CD4-positive, alpha-beta T cell treated with Interleukin-1 beta for 1 hour (primary cell): ENCODE measurements at places on chromosomes 12 and 14.

GRCh38 chr12:51886021-51886710 lies 1.7 kb upstream of the ANKRD33 start:
- peak; percentile 51 for DNase-seq

GRCh38 chr12:100795174-100795799 lies 711 bp downstream of the ANO4 start:
- DNase-seq = no peak

DNA sequence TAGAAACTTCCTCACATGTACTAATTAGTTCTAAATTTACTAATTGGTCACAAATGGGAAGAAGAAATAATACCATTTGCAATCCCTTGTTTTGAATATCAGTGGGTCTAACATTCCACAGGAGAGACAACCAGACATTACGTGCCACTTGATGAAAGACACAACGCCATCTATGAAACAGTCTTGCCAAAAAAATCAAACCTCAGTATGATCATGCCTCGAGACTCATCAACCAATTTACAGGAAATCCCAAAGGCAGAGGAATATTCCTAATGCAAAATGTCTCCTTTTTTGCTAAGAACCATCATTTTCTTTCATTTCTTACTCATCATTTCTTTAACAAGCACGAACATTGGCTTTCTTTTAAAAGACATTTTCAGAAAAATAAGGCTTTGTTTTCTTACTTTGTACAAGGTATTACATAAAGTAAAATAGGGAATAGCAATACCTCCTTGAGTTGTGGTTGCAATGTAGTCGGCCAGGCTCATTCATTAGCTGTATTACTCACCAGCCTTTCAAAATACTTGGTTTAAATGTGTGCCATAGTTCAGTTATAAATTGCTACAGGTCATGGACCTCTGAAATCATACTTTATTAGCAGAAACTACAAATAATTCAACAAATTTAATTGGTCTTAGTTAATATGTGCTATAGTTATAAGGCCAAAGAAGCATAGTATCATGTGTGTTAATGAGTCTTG lies 436.2 kb upstream of the FLRT2 start:
- no peak for DNase-seq

DNA sequence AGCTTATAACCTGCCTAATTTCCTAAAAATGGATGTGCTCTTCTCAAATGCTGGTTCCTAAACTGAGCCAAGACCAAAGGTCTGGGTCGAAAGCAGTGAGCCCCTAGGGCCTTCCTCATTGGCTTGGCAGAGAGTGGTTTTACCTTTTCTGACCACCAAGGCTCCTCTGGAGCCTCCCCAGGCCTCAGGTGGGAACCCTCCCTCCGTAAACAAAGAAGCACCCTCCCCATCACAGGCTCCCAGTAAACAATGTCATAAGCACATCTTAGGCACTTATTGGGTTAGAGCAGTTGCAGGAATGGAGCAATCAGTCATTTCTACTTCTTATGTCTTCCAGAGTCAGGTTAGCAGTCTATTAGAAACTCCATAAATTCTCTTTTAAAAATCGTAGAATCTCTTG lies 6.0 kb downstream of the CHPT1 start:
- no peak for DNase-seq

DNA sequence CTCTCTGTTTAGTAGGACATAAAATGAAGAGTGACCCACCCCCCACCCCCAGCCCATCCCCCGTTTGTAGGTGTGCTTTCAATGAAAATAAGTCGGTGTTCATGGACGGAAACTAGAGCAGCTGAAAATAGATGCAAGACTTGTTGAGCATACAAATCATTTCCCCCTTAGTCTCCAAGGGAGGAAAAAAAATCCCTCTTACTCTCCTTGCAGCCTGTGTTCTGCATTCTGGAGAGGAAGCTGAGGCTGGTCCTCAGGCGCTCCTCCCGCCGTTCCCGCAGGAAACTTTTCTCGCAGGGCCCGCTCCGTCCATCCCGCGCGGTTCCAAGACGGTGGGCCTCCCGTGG lies 259.0 kb upstream of the E2F7 start:
- DNase-seq = no peak

- DNase-seq = no peak
Measured at GRCh38 chr12:59055204-59055860, 135.0 kb upstream of the LRIG3 start.

GRCh38 chr14:90541076-90541634 lies 144.3 kb downstream of the CALM1 start:
- DNase-seq = no peak

GRCh38 chr14:55535516-55536203 lies 44.3 kb upstream of the KTN1 start:
- no peak for DNase-seq

DNA sequence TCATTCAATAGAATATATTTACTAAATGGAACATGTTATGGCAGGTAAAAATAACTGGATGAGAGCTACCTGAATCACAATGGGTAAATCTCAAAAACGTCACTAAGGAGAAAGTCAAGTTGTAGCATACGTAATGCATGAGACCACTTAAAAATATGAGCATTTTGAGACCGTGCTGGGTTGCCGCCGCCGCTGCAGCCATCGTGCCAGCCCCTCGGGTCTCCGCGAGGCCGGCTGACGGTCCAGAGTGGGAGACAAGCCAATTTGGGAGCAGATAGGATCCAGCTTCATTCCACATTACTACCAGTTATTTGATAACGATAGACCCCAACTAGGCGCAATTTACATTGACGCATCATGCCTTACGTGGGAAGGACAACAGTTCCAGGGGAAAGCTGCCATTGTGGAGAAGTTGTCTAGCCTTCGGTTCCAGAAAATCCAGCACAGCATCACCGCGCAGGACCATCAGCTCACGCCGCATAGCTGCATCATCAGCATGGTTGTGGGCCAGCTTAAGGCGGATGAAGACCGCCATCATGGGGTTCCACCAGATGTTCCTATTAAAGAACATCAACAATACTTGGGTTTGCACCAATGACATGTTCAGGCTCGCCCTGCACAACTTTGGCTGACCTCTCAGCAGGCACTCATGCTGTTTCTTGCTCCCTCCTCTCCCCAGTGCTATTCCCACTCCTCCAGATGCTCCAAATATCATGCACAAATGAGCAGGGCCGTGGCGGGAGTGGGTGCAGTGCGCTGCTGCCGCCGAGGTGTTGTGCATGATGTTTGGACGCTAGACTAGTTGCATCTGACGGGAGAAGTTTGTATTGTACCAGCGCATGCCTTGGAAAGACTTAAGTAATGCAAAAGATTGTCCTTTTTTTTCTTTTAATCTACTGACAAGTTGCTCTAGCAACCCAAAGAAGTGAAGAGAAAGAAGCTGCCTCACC lies 6.3 kb upstream of the BRMS1L start:
- no peak for DNase-seq

DNA sequence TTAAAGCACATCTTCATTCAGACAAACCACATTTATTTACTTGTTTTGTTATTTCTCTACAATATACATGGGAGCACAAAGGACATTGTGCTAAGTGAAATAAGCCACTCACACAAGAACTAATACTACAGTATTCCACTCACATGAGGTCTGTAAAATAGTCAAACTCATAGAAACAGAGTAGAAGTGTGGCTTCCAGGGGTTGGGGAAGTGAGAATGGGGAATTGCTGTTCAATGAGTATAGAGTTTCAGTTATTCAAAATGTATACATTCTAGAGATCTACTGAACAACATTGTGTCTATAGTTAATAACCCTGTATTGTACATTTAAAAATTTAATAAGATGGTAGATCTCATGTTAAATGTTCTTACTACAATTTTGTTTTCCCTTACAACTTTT lies 88.8 kb downstream of the ATXN7L3B start:
- no peak for DNase-seq

- peak; percentile 26 for DNase-seq
Measured at GRCh38 chr12:122031342-122032216, 9.9 kb downstream of the BCL7A start.

- DNase-seq = no peak
Measured at GRCh38 chr12:58314610-58315009, 373.2 kb downstream of the ATP23 start.

DNA sequence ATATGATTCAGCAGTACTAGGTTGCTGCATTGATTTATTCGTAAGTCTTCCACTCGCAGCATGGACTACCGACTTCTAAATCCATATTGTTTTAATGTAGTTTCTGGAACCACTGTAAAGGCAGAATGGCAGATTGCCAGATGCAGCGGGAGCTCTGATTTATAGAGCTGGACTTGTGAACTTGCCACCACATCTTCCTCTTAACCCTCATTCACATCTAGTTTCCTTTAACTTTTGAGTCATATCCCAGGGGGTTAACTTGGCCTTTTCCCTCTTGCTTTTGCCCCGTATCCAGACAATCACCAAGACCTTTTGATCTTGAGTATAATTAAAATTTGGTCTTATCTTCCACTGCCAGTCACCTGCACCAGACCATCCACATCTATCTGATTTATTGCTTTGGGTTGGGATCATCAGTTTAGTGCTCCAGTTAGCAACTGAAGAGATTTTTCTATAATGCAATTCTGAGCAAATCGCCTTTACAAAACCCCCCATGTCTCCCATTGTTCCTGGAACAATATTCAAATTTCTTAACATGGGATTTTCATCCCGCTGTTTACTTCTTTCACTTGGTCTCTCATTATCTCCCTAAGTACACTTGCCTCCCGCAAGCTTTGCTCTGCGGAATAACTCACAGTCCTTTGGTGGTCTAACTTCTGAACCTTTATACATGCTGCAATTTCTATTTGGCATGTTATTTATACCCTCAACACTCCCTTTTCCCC lies 130.5 kb downstream of the ACSS3 start:
- no peak for DNase-seq

DNA sequence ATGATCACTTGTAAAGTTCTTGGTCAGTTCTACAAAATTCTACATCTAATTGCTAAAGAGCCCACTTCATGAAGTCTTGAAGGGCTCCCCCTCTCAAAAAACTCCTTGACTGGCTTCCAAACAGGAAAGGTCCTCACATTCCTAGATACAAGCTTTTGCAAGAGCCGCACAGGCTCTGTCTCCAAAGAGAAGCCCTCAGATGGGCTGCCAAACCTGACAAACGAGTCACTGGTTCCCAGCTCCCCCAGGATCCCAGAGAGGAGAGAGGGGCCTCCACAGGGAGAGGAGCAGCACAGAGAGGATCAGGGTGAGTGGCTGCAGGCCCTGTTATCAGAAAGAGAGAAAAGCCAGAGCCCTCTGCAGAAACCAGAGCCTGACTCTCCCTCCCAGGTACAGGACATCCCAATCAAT lies 5.8 kb downstream of the NID2 start:
- no peak for DNase-seq

DNA sequence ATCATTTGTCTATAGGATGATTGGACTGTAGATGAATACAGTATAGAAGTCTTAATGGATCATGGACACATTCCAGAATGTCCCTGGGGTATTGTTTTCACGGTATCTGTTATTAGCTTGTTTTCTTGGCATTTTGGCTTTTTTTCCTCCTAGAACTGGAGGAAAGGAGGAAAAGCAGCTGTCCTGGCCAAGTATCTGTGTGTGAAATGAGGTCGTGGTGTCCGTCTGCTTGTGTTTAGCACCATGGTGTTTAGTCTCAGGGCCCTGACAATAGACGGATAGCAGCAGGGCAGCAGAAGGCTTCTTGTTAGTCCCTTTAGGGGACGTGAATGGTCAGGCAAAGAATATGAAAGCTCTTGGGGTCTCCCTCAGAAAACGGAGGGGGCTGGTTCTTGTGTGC lies 21.2 kb downstream of the FGF6 start:
- DNase-seq = no peak

DNA sequence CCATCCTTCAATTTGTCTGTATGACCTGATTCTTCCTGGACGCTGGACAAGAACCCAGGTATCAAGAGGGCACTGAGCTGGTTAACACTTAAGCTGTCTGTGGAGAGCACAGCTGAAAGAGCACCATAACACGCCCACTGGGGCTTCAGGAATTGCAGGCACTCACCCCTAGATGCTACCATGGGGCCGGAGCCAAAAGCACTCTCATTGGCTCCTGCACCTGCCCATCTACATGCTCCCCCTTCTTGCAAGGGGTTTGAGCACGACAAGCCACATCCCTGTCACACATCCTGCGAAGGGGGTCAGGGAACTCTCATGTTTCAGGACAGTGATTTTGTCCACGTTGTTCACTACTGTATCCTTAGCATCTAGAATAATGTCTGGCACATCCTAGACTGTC lies 35.1 kb upstream of the TBC1D15 start:
- DNase-seq = no peak

DNA sequence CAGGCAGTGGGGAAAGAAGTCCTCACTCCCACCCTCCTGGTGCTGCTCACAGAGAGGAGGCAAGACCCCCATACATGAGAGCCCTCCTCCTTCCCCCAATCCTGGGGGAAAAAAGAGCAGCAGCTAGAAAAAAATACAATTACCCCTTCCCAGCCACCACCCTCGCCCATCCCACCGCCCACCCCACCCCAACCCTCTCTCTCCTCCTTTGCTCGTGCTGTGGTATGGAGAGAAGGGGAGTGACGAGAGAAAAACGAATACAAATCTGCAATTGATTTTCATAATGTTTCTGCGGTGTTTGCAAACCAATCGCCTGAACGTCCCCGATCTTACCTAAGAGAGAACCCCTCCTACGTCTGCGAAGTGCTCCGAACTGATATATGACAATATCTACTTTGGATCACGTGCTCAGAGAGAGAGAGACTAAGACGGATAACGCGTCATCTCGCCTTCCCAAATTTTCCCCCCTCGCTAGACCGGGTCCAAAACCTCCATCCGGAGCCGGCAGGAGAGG lies at the start of gene HOXC11:
HOXC11 (plus strand) TSS at position 405 of the 514 bp plus-strand sequence. CDS start 116 bp downstream, outside the sequence.
- no peak for DNase-seq

DNA sequence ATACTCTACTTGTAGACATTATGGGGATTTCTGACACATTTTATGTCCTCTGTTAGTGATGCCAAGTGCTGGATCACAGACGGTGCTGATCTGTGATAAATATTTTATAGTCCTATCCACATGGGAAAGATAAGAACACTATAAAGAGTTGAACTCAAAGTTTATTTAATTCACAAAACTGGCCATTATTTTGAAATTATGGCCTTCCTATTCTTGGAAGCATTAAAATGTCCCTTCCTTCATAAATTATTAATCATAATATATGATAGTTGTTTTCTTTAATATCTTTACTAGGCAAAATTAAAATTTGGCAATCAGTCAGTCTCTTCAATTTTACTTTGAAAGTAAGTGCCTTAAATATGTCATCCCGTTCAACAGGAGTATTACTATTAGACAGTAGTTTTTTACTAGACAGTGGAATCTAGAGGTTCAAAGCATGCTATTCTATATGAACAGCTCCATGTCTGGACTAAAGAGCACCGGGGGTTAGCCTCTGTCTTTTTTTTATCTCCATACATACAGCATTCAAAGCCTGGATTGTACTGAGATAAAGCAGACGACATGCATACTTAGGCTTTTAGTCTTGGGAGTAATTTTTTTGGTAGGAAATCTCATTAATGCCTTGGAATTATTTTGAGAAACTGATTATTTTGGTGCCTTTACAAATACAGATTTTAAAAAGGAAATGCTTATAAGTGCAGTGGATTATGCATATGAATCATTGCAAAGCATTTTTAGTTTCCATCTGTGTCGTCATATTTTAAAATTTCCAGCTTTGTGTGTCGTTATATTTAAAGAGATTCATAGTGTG lies 306.1 kb upstream of the RGS6 start:
- DNase-seq = no peak

- DNase-seq = no peak
Measured at GRCh38 chr14:94376108-94376975, 12.1 kb downstream of the SERPINA1 start.
